ENCODE measurements at places on chromosomes 12 and 14.

GRCh38 chr14:25056688-25057078 lies 6.7 kb upstream of the STXBP6 start:
- DNase-seq, result no peak

- no peak for DNase-seq
Measured at GRCh38 chr14:60807971-60808370, 73.4 kb downstream of the MNAT1 start.

DNA sequence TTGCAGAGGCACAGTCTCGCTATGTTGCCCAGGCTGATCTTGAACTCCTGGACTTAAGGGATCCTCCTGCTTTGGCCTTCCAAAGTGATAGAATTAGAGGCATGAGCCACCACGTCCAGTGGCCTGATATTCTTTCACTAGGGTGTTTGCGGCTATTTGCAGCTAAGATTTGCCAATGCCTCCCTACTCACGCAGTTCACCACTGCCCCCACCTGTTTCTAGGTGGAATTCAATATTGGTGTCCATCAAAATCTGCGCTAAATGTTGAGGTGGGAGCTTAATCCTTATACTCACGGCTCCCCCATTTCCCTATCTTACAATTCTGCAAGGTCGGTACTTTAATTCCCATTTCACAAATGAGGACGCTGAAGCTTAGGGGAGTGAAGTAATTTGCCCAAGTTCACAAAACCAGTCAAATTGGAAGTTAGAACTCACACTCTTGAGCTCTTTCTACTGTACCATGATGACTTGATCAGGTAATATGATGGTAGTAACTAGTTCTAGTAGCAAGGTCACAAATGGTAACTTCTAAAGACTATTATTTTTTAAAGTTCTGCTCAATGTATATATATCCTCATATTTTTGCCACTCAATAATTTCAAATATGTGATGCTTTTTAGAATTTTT lies 22.1 kb upstream of the LRRC9 start:
- DNase-seq, result peak; percentile 69

DNA sequence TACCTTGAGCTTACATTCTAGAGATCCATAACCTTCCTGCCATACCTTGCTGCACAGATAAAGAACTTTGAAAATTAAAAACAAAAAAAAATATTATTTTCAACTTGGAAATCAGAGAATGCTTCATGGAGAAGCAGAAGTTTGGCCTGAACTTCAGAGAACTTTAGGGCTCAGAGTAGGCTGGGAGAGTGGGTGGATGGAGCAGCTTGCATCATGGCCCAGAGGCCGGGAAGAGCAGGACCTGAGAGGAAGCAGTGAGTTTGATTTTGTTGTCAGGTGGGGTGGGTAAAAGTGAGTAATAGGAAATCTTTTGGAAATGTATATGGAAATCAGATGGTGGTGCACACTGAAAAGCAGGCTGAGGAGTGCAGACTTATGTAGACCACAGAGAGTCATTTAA lies 228.5 kb upstream of the KRR1 start:
- DNase-seq, result no peak

DNA sequence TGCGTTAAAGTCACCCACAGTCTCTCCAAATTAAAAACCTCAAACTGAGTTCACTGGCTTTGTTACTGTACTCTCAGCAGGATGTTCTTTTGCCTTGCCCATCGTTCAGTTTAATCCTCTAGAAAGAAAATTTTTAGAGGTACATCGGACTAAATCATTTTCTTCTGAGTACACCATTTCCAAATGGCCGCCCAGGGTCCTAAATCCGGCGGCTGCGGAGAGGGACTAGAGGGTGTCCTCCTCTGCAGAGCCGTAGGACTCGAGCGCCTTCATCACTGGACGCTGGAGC lies 1.4 kb downstream of the LIN7A start:
- no peak for DNase-seq

- DNase-seq, result no peak
Measured at GRCh38 chr12:84741031-84741430, 171.6 kb downstream of the SLC6A15 start.

- DNase-seq, result no peak
Measured at GRCh38 chr12:119681728-119682638, 14.1 kb downstream of the PRKAB1 start.

GRCh38 chr14:91947475-91948184 lies at the start of gene FBLN5:
Gene FBLN5, minus strand, starts transcription at chr14:91947694. Its CDS starts 465 bp downstream, at chr14:91947229.
- DNase-seq, result peak; percentile 57

GRCh38 chr14:73712071-73712506 lies 2.1 kb downstream of the PNMA1 start:
- peak; percentile 43 for DNase-seq

DNA sequence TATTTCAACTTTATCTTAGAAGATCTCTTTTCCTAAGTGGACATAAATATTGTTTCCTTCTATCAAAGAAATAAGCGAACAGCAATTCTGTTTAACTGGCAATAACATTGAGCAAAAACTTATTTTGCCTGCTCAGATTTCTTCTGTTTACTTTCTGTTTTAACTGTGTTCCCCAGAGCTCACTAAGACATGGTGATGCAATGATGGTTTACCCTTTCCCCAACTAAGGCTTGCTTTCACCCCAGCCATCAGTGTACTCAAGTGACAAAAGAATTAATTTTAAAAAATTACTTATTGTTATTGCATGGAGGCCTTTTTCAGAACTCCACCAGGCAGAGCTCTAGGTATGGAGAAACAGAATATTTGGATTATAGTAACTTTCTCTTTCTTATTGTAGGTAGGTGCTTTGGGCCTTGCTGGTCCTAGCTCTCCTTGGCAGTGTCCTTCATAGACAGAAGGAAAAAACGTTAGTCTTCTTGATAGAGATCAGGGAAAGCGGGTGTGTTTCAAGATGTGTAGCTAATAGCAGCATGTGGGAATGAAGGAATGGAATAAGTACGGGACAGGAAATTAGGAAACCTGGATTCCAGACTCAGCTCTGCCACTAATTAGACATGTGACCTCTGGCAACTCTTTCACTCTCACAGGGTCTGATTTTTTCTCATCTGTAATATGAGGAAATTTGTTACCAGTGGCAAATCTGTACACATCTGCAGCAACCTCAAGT lies 14.6 kb upstream of the DDHD1 start:
- DNase-seq, result no peak
